ENCODE measurements at places on chromosomes 4 and X.

GRCh38 chrX:80841259-80841658, 31.6 kb upstream of the BRWD3 start:
- DNase-seq, result no peak

GRCh38 chrX:8579602-8580001, 115.0 kb downstream of the VCX3B start:
- DNase-seq, result no peak

- DNase-seq, result no peak
Observed at GRCh38 chrX:65837875-65838549, 170.6 kb downstream of the MSN start.

- DNase-seq, result no peak
Observed at GRCh38 chrX:148784137-148784536, 283.7 kb downstream of the AFF2 start.

GRCh38 chr4:108607079-108607815, 13.1 kb upstream of the RPL34 start:
- DNase-seq, result no peak

GRCh38 chrX:15947648-15948317, 93.2 kb upstream of the AP1S2 start:
- DNase-seq, result no peak

DNA sequence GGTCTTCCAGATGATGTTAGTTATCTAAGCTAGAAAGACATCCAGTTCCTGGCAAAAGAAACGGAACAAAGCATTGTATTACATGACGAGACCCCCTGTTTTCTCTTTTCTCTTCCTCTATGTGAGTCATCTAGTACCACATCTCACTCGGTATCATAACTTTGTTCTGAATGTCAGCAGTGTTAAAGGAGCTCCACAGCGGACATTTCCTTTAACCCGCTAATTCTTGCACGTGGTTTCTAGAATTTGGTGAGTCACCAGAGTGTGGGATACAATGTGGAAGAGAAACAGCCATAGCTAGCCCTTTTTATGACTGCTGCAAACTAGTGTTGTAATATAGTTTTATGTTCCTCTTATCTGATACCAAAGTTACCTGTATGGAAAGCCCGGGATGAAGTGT, 243.7 kb downstream of the TENM3 start:
- DNase-seq, result no peak

GRCh38 chrX:35622040-35622439, 176.1 kb upstream of the MAGEB16 start:
- no peak for DNase-seq

DNA sequence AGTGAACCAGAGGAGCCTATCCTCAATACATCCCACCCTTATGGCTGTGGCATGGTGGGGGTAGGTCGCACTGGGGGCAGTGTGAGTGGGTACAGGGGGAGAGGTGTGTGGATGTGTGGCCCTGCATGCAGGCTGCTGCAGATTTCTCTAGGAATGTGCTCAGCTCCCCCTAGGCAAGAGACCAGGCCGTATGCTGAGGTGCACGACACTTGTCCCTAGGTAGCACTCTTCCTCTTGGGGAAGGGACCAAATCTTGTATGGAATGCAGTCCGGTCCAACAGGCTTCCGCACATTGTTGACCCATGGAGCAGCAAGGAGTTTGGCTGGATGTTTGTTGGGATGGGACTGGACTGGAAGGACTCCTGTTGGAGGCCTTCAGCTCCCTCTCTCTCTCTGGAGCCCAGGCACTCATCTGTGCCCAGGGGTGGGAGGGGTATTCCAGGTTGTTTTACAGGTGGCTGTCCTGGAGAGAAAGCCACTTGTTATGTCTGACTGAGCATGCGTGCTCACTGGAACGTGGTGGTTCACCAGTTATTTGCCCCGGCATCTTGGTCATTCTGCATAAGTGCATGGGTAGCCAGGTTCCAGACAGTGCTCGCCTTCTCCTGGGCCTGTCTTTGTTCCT, 55.1 kb downstream of the NBDY start:
- no peak for DNase-seq

DNA sequence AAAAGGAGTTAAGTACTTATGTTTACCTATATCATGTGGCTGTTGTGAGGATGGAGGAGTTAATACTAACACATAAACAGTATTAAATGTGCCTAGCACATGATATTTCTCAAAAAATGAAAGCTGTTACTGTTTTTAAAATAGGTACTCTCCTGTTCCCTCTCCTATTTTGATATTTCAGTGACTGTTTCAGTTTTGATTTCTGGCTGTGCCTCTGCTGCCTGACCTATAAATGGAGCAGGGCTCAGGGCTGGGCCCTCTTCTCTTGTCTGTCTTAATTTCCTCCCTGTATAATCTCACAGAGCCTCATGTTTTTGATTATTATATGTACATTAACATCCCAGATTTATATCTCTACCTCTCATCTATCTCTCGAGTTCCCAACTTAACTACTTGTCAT, 93.3 kb downstream of the UGT8 start:
- no peak for DNase-seq

DNA sequence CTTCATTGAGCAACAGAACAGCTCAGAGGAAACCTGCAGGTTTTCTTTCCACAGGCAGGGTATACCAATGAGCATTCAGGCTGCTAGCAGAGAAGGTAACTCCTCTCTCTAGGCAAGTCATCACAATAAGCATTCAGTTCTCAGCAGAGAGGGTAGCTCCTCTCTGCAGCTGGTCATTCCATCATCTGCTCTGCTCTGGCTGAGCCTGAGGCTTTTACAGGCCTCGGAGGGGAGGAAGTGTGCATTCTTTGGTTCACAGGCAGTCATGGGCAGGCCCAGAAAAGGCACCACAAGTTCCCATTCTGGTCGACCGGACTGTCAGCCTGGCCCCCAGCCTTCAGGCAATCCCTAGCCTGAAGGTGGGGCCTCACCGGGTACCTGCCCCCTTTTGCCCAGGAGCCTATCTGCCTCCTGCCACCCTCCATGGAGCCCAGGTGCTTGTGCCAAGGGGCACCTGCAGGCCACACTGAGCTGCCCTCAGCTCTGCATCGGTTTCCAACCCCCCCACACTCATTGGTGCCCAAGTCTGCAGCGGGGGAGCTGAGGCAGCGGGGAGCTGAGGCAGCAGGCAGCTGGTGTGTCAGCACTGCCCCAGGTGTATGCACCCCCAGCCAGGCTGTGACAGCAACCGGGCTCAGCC, 83.1 kb downstream of the PRDM5 start:
- no peak for DNase-seq

- DNase-seq, result no peak
Observed at GRCh38 chr4:3026540-3026939, 47.8 kb downstream of the HTT-AS start.

GRCh38 chrX:71541210-71542022, 8.5 kb downstream of the OGT start:
- DNase-seq, result no peak

GRCh38 chr4:15100994-15101695, 98.9 kb downstream of the CPEB2 start:
- no peak for DNase-seq

DNA sequence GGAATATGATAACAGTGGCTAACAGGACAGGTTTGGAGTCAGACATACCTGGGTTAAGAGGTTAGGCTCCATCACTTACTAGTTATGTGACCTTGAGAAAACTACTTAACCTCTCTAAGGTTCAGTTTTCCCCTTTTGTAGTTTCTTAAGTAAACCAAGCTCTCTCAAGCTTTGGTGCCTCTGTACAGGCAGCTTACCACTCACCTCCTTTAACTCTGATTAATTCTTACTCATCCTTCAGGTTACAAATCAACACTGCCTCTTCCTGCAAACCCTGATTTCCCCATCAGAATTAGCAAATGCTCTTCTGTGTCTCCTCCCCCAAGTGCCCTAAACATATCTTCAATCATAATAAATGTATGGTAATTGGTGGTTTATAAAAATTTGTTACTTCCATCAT, 3.5 kb upstream of the SERTM2 start:
- DNase-seq, result no peak

DNA sequence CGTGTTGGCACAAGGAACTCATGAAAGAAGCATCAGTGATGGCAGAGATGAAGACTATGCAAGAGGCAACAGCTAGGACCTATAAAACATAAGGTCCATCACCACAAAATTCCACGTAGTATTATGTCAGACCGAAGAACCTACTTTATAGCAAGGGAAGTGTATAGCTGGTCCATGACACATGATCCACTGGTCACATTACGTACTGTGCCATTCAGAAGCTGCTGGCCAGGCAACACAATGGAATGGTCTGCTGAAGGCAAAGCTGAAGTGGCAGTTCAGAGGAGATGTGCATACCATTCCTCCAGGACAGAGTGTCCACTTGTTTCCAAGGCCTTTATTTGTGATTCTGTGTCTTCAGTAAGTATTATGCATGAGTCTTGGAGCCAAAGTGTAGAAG, 215.5 kb upstream of the UGT8 start:
- DNase-seq, result no peak

- DNase-seq, result peak; percentile 89
Observed at GRCh38 chrX:130024127-130024526, 41.7 kb downstream of the BCORL1 start.

GRCh38 chr4:184395971-184396391, 78.4 kb downstream of the IRF2 start:
- DNase-seq, result no peak

- DNase-seq, result no peak
Observed at GRCh38 chrX:149682031-149682430, 29.8 kb upstream of the MAGEA11 start.

- DNase-seq, result no peak
Observed at GRCh38 chrX:150269605-150270254, 93.4 kb upstream of the MAMLD1 start.

- DNase-seq, result no peak
Observed at GRCh38 chr4:71026086-71026485, 32.6 kb downstream of the DCK start.

GRCh38 chr4:40730091-40730679, 19.6 kb upstream of the NSUN7 start:
- no peak for DNase-seq

DNA sequence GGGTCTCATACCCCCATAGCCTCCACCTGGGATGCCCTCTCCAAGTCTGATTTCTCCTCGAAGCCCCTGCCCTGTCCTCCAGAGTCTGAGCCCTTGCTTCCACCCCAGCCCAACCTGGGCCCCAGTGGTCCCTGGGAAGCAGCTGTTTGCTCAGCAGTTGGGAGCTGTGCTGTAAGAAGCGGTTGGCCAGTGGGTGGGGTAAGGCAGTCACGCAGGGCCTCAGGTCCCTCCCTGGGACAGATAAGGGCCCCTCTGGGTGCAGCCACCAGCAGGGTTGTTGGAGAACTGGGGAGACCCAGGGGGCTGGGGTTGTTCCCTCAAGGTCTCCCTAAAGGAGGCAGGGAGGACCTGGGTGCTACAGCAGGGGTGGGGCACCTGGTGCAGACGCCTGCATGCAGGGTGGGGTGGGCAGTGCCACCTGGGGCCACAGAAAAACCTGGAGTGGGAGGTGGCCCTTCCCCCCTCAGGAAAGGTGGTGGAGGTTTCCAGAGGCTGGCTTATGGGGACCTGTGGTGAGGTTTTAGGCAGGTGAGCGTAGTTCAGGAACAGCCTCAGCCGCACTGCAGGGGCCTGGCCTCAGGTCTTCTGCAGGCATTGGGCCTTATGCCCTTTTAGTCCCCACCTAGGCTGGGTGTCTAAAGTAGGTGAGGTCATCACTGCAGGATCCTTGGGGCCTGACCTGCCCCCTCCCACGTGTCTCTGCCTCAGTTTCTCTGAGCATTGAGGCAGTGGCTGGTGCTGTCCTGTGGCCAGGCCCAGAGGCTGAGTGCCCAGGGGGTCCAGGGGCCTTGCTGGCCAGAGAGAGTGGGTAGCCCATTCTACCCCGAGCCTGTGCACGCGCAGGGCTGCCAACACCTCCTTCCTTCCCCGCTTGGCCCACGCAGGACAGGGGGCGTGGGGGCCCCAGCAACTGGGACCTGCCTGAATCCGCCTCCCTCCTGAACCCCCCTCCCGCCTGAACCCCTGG, 3.1 kb upstream of the SLC26A1 start:
- no peak for DNase-seq

GRCh38 chr4:183838987-183839712, 66.0 kb upstream of the STOX2 start:
- DNase-seq, result no peak

GRCh38 chrX:153406011-153406410, 4.9 kb upstream of the PNMA6E start:
- DNase-seq, result no peak

GRCh38 chr4:81350040-81350439, 121.7 kb downstream of the RASGEF1B start:
- no peak for DNase-seq

DNA sequence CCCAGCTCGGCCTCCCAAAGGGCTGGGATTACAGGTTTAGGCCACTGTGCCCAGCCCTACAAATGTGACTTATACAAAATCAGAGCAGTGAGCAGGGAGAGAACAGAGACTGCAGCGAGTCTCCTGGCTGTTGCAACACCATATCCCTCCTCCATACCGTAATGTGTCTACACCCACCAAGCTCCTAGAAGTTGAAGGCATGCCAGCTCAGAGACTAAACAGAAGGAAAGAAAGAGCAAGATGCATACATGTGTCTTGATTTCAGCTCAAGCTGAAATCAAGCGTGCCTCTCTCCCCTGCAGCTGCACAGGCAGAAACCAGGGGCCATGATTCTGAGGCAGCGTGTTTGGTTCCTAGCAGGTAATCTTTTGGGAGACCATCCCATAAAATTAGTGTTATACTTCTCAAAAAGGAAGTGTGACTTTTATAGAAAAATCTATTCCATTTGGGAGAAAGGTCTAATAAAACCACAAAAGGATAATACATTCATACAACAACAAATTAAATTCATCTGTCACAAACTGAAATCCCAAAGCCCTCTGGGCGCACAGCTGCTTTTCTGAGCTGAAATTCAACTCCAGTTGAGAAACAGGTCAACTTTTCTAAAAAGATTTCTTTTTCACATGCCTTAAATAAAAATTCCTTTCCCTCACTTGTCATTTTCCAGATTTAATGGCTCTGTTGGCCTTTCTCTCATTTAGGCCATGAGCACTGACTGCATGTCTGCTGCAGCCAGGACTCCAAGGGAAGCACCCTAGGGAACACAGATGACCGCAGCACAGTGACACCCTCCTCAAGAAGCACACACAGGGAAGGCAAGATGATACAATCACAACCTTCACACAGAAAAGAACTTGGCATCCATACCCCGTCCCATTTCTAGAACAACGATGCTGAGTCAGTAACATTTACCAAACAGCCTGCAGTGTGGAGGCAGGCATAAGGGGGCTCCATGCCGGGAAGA, 34.4 kb downstream of the AFAP1 start:
- DNase-seq, result no peak

DNA sequence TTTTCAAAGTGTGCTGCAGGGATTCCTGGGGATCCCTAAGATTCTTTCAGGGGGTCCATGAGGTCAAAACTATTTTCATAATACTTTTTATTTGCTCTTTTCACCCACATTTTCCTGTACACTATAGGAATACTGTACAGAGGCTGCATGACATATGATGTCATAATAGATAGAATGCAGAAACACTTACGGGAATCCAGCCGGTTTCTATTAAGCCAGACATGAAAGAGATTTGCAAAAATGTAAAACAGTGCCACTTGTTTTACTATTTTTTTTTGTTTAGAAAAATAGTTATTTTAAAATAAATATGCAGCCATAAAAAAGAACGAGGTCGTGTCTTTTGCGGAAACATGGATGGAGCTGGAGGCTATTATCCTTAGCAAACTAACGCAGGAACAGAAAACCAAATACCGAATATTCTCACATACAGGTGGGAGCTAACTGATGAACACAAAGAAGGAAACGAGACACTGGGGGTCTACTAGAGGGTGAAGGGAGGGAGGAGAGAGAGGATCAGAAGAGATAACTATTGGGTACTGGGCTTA, 5.0 kb downstream of the ZFX start:
- no peak for DNase-seq

Data from CD4-positive, alpha-beta T cell treated with Interleukin-17A for 1 hour (primary cell).